Peyer's patch (tissue), 4 donors: ENCODE measurements at places on chromosomes 2 and 18.

DNA sequence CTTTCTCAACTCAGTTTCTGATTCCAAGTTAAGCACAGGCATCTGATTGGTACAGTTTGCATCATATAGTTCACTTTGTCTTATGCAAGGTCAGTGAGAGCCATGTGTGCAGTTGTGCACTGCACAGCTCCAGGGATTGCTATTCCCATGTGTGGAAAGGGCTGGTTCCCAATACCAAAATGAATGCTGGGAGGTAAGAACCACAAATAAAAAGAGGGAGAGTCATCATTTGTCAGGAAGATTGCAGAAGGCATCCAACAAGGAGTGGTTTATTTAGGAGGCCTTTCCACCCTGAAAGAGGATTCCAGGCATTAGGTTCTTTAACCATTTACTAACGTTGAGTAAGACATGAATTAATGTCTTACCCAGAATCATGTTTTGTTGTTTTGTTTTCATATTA lies 141.2 kb upstream of the ST6GAL2 start:
- no peak for DNase-seq

DNA sequence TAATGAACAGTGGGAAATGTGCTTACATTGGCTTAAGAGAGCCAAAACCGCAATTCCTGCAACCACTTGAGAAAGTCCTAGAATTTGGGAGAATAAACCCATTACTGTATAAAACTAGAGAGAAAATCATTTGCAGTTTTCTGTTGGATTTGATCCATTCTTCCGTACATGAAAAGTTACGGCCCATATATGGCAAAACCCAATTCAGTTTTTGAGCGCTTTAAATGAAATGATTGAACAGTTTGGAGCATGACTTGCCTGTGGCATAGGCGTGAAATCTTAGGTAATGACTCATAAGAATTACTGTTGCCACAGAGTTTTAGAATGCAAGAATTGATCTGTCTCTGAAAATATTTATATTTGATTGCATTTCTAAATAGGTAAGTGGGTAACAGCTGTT lies 52.0 kb downstream of the PHLPP1 start:
- DNase-seq = no peak

DNA sequence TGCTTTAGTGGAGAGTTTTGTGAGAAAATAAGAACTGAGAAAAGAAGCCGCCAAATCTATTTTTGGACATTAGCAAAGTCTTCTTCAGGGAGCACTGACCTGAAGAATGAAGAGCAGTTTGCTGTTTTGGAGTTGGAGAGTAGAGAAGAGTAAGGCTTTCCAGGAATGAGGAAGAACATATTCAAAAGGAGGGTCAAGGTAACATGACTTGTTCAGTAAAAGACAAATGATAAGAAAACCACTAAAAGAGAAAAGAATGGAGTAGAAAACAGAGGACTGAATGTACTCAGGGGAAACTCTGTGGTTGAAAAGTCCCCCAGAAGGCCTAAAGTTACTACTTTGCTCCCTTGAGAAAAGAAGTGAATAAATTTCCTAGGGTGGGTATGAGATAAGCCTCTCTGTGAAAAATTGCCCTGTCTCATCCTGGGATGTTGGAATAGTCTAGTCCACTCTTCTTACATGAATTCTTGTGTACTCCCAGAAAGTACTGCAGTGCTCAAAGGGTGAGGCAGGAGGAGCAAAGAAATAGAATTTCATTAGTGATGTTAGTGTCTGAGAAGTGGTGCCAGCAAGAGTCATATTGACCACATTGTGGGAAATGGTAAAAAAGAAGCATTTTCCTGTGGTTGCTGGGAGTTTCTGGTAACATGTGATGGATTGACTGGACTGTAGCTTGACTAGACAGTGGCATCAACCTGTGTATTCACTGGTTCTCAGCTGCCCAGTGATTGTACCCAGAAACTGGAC lies 27.8 kb downstream of the MBD5 start:
- no peak for DNase-seq

- no peak for DNase-seq
These were observed 2.1 kb upstream of the TCF7L1 start for GRCh38 chr2:85131116-85131515.

DNA sequence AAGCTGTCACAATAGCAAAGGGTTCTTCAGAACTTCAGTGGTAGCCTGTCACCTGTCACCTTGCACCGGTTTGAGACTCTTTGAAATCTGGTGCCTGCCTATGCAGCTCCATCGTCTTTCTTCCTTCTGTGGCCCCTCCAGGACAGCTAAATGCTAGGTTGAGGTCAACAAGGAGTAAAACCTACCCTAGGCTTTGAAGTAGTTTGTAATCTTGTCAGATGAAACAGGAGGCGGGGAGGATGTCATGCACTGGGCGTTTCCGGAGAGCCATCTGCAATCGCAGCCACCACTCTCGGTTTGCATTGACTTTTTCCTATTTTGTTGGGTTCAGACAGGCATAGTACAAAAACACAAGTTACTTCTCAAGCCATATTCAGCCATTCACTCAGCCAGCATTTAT lies 116.7 kb downstream of the LPIN1 start:
- DNase-seq = no peak

DNA sequence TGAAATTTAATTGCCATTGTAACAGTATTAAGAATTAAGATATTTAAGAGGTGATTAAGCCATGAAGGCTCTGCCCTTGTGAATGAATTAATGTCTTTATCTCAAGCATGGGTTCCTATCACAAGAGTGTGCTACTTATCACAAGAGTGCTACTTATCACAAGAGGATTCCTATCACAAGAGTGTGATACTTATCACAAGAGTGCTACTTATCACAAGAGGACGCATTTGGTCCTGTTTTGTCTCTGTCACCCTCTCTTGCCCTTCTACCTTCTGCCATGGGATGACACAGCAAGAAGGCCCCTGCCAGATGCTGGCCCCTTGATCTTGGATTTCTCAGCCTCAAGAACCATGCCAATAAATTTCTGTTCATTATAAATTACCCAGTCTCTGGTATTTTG lies 13.2 kb upstream of the COL5A2 start:
- no peak for DNase-seq

GRCh38 chr2:26058390-26058789 lies 24.5 kb downstream of the RAB10 start:
- DNase-seq = no peak

- no peak for DNase-seq
These were observed 36.3 kb downstream of the STAT4 start for GRCh38 chr2:191114403-191114886.

GRCh38 chr18:48184118-48184517 lies 225.1 kb downstream of the ZBTB7C start:
- DNase-seq = no peak

GRCh38 chr18:46675112-46675511 lies 18.1 kb upstream of the LOXHD1 start:
- DNase-seq = no peak

DNA sequence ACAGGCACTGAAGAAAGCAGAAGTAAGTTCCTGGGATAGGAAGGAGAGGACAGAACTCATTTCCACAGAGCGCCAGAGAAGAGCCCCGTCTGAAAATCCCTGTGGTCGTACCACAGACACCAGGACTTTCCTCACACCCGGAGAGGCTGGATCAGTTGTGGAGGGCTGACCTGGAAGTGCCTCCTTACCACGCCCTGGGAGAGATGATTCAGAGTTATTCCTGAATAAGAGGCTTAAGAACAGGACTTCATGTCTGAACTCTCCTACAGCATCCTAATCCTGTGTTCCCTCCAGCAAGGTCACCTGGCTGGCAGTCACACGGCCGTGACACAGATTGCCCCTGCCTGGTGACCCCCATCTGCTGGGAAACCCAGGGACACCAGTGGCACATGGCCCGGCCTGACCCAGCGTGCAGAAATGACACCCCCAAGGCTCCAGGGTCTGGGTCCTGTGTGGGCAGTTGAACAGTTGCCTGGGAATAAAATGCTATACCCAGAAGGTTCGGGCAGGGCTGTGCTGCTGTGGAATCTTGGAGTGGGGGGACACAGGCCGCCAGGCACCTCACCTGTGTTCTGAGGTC lies 105.9 kb downstream of the PXDN start:
- DNase-seq = no peak

GRCh38 chr2:220767591-220768255 lies 804.4 kb downstream of the EPHA4 start:
- DNase-seq = no peak

DNA sequence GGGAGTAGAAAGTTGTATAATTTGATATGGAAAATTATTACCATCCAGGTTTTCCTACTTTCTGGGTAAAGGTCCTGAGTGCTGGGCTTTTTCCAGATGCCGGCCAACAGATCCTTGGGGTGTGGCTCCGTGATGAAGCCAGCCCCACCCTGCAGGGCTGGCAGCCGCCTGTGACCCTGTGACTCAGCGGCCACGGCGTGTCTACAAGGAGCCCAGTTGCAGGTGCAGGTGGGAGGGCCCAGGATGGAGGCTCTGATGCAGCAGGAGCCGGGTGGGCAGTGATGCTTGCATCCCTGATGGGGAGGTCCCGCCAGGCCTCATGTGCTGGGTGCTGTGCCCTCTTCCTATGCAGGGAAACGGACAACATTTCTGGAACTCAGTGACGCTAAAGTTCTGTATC lies 96.0 kb upstream of the ALKAL2 start:
- DNase-seq = peak; percentile 64

DNA sequence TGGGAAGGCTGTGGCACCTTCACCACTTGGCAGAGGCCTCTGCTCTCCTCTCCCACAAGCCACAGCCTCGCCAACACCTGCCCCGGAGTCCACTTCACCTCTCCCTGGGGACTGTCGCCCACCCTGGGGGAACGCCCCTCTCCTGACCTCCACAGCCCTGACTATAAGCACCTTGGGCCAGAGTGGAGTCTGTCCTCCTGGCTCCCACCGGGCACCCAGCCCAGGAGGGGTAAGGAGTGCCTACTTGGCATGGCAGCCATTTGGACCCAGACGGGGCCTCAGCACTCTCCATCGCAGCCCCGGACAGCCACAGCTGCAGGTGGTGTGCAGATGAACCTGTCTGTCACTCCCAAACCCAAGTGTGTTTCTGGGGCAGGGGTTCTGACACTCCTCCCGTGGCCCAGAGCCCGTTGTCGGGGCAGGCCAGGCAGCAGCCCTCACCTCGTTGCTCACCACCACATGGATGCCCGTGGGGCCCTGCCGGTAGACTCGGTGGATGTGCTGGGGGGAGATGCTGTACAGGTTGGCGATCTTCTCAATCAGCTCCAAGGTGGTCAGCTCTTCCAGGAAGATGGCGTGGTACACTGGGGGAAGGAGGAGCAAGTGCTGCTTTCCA lies 53.5 kb downstream of the TFCP2L1 start:
- DNase-seq = no peak

DNA sequence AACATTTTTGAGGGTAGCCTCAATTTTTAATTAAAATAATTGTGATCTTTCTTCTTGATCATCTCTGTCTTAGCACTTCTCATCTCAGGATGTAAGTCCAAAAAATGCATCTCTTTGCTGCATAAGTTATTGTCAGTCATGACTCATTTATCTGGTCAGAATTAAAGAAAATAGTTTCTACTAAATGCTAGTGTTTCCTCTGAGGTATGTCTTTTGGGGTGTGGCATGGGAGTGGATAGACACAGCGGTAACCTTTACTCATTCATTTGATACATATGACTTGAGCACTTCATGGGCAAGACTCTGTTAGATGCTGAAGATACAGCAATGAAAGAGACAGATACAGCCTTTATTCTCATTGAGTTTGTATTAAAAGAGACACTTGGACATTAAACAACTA lies 284.7 kb downstream of the IRS1 start:
- no peak for DNase-seq

DNA sequence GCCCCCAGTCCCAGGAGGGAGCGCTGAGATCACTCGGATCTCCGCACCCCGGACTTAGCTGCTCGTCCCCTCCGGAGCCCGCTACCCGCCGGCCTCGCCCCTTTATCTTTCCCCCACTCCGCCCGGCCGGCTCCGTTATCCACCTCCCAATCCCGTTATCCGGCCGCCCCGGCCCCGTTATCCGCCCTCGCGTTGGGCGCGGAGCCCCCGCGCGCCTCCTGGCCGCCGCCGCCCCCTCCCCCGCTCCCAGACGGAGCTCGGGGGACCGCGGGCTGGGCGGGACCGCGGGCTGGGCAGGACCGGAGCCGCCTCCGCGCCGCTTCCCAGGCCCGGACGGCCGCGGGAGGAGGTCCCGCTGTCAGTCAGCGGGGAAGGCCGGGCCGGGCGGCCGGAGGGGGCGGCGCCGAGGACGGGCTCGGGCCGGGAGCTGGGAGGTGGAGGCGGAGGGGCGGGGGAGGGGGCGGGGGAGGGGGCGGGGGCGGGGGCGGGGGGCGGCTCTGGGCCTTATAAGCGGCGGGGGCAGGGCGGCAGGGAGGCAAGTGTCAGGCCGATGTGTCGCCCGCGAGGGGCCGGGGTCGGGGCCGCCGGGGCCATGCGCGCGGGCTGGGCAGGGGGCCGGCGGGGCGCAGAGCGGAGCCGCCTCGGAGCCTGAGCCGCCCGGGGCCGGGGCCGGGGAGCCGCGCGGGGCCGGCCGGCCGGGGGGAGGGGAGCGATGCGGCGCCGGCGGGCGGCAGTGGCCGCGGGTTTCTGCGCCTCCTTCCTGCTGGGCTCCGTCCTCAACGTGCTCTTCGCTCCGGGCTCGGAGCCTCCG lies at the start of gene PKDCC:
Gene PKDCC (plus strand): TSS at position 534 of the 811 bp plus-strand sequence. CDS start 179 bp downstream, at position 713.
- peak; percentile 88 for DNase-seq

- no peak for DNase-seq
These were observed 151.9 kb upstream of the CYRIA start for GRCh38 chr2:16817305-16818202.

- peak; percentile 34 for DNase-seq
These were observed 45.2 kb downstream of the ADNP2 start for GRCh38 chr18:80154293-80154692.

DNA sequence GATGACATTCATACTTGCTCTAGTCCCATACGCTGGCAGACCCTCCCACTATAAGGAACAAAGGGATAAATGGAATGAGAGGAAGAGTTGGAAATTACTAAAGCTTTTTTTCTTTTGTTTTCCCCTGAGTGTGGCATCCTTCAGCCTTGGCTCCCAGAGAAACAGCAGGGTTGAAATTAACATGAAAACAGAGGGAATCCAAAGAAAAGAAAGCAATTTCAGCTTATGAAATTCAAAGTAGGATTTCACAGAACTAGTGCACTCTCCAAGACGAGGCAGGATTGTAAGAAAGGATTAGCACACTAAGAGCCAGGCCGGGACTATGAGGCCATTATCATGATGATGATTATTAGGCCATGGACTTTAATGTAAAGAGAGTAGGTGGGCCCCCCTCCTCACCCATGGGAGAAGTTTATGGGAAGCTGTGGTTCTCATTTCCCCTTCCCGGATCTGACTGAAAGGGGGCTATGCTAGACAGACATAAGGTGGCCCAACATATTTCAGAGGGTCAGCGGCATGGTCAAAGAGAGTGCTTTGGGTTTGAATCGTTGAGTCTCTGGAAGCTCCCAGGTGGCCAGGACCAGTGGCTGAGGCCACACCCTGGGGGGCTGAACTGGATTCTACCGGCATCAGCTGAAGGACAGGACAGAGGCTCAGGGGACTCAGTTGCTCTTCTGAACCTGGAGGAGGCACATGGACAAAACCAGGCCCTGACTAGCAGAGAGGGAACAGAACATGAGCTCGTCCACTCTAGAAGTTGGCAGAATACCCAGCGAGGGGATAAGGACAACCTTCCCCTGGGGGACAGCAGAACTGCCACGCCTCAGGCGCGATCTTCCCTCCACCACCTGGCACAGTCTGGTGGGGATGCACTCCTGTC lies 100.1 kb upstream of the ARL4C start:
- no peak for DNase-seq

- DNase-seq = no peak
These were observed 91.7 kb downstream of the DTNA start for GRCh38 chr18:34801774-34802173.
